ENCODE measurements at places on chromosomes 3 and 15.

DNA sequence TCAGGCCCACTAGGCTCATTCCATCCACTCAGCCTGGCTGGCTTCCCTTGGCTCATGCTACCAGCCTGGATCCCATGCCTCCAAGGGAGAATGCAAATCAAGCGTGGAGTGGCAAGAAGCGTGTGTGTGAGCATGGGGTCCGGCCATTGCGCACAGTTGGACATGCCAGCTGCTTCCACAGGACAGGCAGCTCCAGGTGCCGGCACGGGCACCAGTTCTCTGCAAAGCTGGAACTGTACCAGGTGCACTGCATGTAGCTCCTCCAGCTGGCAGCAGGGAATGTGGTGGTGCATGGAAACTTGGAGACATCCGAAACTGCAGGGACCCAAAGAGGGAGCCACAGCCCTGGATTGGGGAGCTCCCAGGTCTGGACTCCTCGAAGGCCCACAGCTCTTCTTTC, 449.8 kb downstream of the EPHA6 start:
- no peak for DNase-seq

DNA sequence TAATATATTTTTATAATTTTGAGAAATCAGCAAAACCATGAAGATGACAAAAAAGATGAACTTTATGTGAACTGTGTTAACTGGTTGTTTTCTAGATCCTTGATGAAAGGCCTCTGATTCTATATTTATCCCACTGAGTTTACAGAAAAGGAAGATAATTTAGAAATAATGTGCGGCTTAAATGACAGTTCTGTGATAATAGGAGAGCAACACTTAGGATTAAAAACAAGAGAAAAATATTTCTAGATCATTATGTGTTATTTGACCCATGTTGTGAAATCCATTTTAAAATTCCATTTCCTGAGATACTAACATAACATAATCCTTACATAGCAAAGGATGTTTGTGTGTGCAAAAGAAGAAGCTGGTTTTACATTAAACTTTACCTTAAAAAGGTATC, 598.0 kb downstream of the DIPK2A start:
- no peak for DNase-seq

DNA sequence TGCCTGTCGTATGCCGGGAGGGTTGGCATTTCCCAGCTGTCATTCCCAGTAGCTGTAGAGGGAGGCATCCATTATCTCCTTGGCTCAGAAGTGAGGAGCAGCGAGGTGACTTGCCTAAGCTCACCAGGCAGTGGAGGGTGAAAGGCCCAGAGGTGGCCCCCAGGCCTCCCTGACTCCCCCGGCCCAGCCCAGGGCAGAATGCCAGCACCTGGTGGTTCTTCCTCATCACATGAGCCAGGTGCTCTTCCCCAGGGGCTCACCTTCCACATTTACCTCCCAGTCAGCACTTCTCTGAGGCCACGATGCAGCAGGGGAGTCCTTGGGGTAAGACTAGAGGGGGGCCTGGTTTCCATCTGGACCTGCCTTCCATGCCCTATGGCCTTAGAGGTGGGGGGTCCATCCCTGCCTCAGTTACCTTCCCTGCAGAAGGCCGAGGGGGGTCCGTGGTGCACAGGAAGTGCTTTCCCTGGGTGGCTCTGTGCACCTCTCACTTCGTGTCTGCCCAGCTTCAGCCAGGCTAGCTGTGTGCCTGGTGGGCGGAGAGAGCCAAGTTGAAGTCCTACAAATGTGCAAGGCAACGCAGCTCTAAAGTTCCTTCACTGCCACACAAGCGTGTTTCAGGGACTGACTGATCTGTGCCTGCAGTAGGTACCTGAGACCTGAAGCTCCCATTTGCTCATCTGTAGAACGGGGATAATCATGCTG, 70.3 kb upstream of the PLXNA1 start:
- no peak for DNase-seq

DNA sequence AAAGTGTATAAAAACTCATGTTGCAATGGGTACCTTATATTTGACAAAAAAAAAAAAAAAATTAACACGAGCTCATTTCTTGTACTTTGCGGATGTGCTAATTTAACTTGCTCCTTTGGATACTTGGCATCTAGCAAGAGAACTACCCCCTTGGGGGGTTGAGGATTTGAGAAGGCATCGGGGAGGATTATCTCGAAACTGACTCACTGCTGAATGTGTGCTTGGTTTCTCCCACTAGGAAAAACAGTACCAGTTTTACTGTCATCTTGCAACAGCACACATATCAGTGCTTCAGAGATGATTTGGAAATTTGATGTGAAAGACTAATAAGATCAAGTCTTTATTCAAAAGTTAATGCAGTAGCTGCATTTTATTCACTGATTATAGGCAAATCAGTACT, 891 bp downstream of the EXOG start:
- no peak for DNase-seq

DNA sequence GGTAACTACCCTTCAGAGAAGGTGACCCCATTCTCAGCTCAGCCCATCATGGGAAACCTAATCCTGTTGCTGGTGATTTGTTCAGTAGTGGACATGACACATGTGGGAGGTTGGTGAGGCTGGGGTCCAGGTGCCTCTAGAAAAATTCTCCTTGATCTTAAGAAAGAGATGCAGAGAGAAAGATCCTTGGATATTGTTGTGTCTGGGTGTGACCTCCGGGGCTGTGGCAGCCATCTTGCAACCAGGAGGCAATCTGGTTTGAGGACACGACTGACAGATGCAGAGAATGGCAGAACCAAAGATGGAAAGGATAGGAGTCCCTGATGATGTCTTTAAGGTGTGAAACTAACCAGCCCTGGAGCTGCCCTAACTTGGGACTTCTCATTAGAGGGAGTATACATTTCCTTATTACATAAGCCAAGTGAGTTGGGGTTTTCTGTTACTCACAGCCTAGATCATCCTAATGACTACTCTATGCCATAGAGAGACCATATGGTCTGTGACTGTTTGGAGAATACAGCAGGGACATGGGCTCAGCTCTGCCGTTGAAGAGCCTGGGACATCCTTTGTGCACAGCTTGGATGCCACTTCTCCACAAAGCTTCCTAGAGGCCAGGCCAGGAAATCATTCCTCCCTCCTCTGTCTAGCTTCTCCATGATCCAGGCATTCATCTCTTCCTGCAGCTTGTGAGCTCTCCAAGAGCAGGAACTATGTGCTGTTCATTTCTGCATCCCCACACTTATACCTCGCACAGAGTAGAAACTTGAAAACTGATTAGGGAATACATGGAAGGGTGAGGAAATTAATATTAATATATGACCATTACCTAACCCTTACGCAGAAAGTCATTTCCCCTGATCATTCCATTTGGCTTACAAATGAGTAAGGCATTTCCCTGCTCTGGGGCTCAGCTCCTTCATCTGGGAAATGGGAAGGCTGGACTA, 45.9 kb downstream of the HRH1 start:
- no peak for DNase-seq

DNA sequence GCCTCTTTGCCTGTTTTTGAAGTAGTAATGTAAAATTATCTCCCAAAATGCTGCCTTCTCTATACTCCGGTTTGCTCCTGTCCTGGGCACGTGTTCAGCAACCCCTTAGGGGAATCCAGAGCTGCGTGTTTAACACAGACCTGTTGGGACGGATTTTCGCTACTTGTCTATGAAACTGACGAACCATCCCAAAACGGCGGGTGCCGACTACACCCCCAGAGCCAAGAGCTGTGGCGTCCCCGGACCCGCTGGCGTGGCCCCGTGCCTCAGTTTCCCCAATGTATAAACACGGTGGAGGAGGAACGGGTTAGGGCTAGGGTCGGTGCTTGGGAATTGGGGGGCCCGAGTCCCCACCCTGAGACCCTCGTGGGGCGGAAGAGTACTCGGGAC, 473 bp downstream of the FHIT start:
- peak; percentile 19 for DNase-seq

DNA sequence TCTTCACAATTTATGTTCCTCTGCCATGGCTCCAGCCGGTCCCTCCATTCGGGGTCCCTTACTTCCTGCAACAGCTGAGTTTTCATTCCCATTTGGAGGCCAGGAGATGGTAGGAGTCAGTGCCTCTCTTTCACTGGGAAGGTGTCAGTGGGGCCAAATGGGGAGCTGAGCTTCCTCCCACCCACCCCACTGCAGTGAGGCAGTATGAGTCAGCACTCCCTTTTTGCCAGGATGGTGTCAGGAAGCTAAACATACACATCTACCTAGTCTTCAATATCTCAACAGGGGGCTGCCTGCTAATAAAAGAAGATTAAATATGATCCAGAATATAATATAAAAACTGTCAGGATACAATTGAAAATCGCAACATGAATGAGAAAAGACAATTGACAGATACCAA, 12.7 kb upstream of the ACTC1 start:
- no peak for DNase-seq

DNA sequence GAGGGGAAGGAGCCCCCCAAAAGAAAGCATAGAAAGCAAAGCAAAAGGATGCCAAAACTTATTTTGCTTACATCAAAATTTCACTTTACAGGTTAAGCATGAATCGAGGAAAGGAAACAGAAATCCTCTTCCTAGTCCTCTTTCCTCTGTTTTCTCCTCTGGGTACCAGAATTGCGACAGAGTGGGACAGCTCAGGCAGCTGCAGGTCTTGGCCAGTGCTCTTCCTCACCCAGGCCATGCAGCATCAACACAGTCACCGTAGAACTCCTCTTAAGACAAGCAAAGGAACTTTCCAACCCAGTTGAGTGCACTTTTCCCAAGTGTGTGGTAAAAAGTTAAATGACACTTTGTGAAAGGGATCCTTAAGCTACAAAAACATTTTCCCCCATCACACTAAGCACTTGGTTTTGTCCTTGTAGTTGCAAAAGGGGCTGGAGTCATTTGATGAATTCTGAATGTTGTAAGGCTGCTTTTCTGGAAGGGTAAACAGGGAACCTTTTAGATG, 45.9 kb upstream of the MEX3B start:
- no peak for DNase-seq

- no peak for DNase-seq
These were observed 210.3 kb downstream of the RAP2B start for GRCh38 chr3:153372326-153372725.

- DNase-seq = no peak
These were observed 72.0 kb downstream of the FSIP1 start for GRCh38 chr15:39710681-39711080.

DNA sequence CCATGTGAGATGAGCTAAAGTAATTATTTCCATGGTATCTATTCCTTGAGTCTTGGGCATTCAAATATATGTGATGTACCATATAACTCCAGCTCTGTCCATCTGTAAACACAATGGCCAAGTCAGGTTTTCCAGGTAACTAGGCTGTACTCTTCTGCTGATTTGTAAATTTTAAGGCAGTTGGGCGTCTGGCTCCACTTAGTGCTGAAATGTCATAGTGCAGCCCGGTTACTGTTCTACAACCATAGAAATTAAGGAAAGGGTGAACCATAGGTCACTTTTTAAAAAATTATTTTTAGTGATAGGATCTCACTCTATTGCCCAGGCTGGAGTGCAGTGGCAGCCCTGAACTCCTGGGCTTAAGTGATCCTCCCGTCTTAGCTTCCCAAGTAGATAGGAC, 44.7 kb upstream of the GOLM2 start:
- DNase-seq = no peak

GRCh38 chr3:65851827-65852226, 186.9 kb downstream of the MAGI1 start:
- no peak for DNase-seq

GRCh38 chr3:103706671-103707070, 1271.9 kb downstream of the ZPLD1 start:
- DNase-seq = no peak

GRCh38 chr3:129563332-129563731, 20.4 kb downstream of the H1-8 start:
- no peak for DNase-seq

DNA sequence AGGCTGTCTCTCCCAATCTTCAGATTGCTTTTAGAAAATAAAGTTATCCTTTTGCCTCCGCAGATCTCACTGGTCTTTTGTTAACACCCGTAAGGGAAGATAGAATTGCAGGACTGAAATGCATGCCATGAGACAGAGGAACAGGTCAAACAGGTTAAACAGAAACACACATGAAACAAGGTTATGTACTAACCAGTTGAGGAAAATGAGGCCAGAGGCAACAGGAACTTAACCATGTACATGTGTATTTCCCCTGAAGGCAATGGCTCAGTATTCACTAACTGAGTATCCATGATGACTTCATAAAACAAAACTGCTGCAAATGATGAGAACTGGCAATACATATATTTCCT, 169.1 kb upstream of the NSMCE3 start:
- no peak for DNase-seq

DNA sequence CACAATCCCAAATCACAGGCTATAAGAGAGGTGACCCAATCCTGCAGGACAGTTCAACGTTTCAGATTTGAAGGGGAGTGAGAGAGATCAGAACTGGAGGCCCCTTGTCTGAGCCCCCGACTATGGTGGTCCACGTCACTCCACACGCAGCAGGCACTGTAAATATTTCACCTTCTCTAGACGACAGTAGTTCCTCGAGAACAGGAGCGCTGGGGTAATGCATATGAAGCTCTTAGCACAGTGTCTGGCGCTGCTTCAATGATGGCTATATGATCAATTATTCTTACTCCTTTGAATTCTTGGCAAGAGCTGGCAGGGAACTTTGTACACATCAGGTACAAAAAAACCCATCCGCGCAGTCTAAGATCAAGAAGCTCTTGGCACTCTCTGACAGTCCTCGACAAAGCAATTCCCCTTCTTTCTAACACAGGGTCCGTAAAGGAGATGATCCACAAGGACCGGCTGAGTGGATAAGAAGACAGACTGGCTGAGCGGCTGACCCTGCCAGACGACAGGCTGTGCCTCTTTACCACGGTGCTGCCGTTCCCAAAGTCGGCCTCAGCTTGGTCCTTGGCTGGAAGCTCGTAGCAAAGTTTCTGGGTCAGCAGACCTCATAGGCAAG, 522 bp upstream of the NRROS start:
- no peak for DNase-seq

DNA sequence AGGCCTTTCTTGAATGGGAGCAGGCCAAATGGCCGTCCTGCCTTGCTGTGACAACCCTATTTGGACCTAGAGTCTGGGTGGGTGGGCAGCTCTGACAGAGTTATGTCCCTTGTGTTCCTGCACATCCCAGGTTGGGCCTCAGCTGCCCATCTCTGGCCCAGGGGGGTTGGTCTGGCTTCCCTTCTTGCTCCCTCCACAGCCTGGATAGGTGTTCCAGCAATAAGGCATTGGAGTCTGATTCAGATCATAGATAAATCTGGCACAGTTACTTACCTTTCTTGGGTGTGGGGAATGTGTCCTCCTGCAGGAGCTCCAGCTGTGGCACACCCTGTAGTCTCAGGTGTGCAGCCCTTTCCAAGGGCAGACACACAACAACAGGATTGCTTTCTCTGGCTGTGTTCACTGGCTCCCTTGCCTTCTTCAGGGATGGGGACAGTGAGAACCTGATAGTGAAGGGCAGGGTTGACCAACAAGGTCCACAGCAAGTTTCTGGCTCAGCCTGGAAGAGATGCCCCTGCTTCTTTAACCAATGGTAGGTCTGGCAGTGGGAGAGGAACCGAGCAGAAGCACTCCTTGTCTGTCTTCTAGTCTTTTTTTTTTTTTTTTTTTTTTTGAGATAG, 177.9 kb downstream of the EPHB1 start:
- no peak for DNase-seq

DNA sequence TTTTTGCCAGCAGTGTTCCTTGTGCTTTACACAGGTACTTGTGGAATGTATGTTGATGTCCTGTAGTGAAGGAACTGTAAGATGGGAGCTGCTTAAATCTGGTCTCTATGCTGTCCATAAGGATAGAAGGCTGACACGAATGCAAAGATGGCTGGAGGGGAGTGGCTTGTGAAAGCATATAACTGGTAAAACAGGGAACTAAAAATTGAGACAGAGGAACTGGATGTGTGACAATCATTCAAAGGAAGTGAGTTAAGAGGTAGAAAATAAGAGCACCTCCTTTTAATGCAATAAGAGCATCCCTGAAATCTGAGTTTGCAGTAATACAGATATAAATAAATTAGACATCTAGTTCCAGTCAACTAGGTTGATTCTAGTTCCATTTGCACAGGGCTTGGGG, 35.2 kb downstream of the RNF13 start:
- no peak for DNase-seq

All from stimulated activated CD4-positive, alpha-beta T cell treated with anti-CD3 and anti-CD28 coated beads, Interleukin-12 subunit alpha, Interleukin-12 subunit beta, amount 100 ng/mL, for 4 hours (primary cell).